Breast epithelium (tissue), 4 donors: ENCODE measurements at places on chromosomes 7 and 10. TPM values are rescaled to one million over a fixed set of nuclear protein-coding genes. Genes with fewer than 3 reads are reported as not detected.

DNA sequence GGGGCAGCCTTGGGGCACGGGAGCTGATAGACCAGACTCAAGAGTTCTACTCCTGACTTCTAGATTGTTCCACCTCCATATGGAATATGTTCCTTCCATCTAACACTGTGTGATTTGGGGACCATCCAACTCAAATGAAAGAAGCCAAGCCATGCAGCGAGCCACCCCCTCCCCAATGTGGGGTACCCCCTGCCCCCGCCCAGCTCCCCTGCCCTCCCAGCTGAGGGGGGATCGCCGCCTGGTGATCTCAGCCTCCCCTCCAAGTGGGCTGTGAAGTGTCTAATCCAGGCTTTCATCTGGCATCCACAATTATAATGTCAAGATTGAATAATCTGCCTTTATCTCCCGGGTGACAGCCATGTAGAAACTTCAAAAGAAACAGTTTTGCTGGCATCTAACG, 246.1 kb downstream of the RPS24 start:
- H3K4me3 ChIP-seq: no peak overlapping the region
- no peaks in the 10 kb centered on the region for H3K27me3 ChIP-seq
- DNase-seq: no peak
- H3K4me1 ChIP-seq: no peaks in the 10 kb centered on the region

DNA sequence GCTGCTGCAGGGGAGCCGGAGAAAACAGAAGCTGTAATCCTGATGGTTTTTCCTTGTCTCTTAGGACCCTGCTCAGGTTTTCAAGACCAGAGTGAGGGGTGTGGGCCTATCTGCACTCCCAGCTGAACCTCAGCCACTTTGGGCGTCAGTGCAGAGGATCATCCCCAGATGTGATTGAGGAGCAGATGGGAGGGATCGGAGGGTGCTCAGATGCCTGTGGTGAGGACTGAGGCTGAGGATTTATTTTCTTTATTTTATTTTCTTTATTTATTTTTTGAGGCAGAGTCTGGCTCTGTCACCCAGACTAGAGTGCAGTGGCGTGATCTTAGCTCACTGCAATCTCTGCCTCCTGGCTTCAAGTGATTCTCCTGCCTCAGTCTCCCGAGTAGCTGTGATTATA, 13.9 kb downstream of the COL26A1 start:
- H3K4me1 ChIP-seq: no peaks in the 10 kb centered on the region
- no peak overlapping the region for H3K4me3 ChIP-seq
- H3K27ac ChIP-seq: no peak overlapping the region
- no peaks in the 10 kb centered on the region for H3K27me3 ChIP-seq
- no peak for DNase-seq

GRCh38 chr10:12448729-12449391, 99.5 kb downstream of the CAMK1D start:
- peak; percentile 26 for DNase-seq
- H3K27me3 ChIP-seq: no peaks in the 10 kb centered on the region
- H3K4me3 ChIP-seq: no peak overlapping the region
- H3K36me3 ChIP-seq: no peaks in the 10 kb centered on the region
- no peaks in the 10 kb centered on the region for H3K4me1 ChIP-seq

- H3K27ac ChIP-seq: no peak overlapping the region
- no peaks in the 10 kb centered on the region for H3K36me3 ChIP-seq
- no peak for DNase-seq
- H3K4me1 ChIP-seq: no peaks in the 10 kb centered on the region
- no peaks in the 10 kb centered on the region for H3K27me3 ChIP-seq
- H3K4me3 ChIP-seq: no peak overlapping the region
Observed at GRCh38 chr10:124229201-124229988, 136.0 kb upstream of the CHST15 start.

DNA sequence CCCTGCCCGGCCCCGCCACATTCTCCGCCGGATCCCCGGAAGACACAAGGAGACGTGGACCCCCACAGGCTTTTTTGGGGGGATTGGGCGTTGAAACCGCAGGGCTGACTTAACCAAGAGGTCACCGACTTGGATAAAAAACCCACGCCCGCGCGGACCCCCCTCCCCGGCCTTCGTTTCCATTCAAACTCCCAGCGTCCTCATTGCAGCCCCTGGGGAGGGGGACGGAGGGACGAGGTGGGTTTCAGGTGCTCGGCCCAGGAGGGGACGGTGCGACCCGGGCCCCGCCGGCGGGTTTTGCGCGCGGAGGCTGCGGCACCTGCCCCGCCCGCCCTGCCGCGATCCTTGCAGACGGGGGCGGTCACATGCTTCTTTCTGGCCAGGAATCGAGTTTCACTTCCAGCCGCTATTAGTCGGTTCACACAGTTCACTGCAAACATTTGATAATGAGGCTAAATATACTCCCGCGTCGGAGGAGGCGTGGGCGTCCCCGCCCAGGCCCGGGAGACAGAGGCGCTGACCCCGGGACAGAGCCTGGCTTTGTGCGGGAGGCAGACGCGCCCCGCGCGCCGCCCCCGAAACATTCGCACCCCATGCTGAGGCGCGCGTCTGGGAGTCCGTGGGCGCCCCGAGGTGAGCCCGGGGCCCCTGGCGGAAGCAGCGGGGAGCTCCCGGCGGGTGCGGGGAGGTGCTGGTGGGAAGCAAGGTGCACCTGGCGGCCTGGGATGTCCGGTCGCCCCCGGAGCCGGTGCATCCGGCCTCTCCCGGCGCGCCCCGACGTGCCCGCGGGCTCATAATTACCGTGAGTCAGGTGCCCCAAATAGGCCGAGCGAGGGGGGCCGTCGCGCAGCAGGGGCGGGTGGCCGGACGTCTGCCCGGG, 2.7 kb upstream of the PDGFA start:
- no peaks in the 10 kb centered on the region for H3K27me3 ChIP-seq
- H3K36me3 ChIP-seq: no peaks in the 10 kb centered on the region
- no peak for DNase-seq
- peak overlapping the region; percentile 76 for H3K4me3 ChIP-seq
- H3K4me1 ChIP-seq: peaks cover 9% of the 10 kb centered on the region
- no peak overlapping the region for H3K27ac ChIP-seq

DNA sequence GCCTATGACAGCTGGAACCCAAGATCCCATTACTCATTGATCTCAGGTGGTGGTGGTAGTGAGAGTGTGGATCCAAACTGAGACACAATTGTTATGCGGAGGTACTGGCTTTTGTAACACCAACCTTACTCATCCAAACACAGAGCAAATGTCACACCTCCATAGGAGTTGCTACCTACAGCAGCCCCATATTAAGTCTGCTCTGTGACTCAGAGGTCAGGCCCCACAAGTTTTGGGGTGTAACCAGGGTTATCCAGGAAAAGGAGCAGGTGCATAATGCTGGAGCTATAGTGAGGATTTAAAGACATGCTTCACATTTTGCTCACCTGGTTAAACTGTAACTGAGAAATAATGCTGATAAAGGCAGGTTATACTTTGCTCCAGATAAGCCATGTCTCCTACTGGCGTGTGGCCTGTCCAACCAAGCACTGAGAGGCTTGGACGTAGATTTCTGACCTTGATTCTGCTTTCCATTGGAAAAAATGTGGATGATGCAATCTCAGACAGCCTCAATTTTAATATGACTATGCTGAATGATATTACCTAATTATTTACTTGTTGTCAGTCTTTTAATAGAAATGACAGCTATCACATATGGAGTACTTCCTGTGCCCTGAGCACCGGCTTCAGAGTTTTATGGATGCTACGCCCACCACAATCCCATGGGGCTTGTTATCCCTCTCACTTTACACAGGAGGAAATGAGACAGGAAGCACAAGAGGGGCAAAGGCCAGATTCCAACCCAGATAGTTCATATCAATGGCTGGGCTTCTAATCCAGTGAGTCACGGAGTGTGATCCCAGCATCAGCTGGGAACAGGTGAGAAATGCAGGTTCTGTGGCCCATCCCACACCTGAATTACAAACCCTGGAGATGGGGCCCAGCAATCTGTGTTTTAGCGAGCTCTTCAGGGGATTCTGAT, 181.3 kb downstream of the CHN2 start:
- H3K27me3 ChIP-seq: no peaks in the 10 kb centered on the region
- no peak for DNase-seq
- H3K4me1 ChIP-seq: peaks cover 3% of the 10 kb centered on the region
- H3K36me3 ChIP-seq: no peaks in the 10 kb centered on the region
- no peak overlapping the region for H3K27ac ChIP-seq

DNA sequence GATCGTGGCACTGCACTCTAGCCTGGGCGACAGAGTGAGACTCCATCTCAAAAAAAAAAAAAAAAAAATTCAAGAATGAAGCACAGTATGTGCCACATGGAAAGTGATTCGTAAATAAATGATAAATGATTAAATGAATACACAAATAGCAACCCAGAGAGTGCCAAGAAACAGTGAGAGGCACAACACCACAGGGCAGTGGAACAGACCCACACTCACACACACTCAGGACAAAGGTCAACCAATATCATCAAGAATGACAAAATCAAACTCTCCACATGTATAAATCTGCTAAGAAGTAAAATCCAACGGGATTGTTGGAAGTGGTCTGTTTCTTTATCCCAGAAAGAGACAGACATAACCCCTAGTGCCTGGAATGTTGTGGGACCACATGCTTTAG, 77.4 kb downstream of the HTR7 start:
- H3K27ac ChIP-seq: no peak overlapping the region
- H3K36me3 ChIP-seq: no peaks in the 10 kb centered on the region
- H3K4me3 ChIP-seq: no peak overlapping the region
- no peak for DNase-seq

GRCh38 chr7:45325378-45325777, 167.8 kb downstream of the RAMP3 start:
- DNase-seq: no peak
- H3K27ac ChIP-seq: no peak overlapping the region
- H3K4me1 ChIP-seq: no peaks in the 10 kb centered on the region
- H3K4me3 ChIP-seq: no peak overlapping the region
- H3K36me3 ChIP-seq: no peaks in the 10 kb centered on the region

GRCh38 chr7:105837765-105838626, 38.4 kb downstream of the ATXN7L1 start:
- DNase-seq: no peak
- no peaks in the 10 kb centered on the region for H3K4me1 ChIP-seq

DNA sequence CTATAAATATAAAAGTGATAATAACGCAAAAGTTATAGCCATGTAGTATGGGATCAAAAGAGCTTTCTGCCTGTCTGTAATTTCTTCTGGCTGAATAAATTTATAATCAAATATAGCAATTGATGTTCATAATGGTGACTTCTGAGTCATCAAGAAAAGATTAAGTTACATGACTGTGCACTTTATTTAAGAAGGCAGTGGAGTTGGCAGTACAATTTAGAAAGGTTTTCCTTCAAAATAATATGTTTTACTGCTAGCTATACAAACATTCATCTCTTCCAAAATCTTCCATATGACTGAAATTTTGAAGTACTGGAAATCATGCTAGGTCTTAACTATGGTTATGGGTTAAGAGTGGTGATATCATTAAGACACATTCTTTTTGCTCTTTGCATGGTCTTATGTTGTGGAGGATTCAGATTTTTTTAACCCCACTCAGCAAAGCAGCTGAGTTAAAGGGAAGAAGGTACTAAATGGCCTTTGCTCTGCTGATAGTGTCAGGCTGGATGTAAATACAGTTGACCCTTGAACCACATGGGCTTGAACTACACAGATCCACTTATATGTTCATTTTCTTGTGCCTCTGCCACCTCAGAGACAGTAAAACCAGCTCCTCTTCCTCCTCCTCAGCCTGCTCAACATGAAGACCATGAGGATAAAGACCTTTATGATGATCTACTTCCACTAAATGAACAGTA, 323.6 kb downstream of the BBS9 start:
- H3K4me3 ChIP-seq: no peak overlapping the region
- no peaks in the 10 kb centered on the region for H3K36me3 ChIP-seq
- H3K27me3 ChIP-seq: no peaks in the 10 kb centered on the region
- H3K27ac ChIP-seq: no peak overlapping the region
- no peaks in the 10 kb centered on the region for H3K4me1 ChIP-seq
- DNase-seq: no peak

DNA sequence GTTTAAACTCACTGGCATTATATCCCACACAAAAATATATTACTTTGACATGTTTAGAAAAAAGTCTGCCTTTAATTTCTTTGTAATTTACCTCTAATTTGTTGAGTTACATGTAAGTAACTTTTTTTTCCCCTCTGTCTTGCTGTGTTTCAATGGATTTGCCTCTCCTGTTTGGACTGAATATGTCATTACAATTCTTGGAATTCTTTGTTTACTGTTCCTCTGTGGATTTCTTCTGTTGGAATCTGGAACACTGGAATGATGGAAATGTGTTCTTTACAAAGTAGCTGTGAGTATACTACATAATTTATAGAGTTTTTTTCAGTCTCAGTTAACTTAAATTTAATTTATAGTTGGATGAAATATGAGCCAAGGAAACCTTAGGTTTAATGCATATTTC, 30.4 kb downstream of the SEPTIN7 start:
- no peak overlapping the region for H3K27ac ChIP-seq
- DNase-seq: no peak
- H3K27me3 ChIP-seq: no peaks in the 10 kb centered on the region
- H3K36me3 ChIP-seq: no peaks in the 10 kb centered on the region
- H3K4me1 ChIP-seq: peaks cover 4% of the 10 kb centered on the region
- H3K4me3 ChIP-seq: no peak overlapping the region

DNA sequence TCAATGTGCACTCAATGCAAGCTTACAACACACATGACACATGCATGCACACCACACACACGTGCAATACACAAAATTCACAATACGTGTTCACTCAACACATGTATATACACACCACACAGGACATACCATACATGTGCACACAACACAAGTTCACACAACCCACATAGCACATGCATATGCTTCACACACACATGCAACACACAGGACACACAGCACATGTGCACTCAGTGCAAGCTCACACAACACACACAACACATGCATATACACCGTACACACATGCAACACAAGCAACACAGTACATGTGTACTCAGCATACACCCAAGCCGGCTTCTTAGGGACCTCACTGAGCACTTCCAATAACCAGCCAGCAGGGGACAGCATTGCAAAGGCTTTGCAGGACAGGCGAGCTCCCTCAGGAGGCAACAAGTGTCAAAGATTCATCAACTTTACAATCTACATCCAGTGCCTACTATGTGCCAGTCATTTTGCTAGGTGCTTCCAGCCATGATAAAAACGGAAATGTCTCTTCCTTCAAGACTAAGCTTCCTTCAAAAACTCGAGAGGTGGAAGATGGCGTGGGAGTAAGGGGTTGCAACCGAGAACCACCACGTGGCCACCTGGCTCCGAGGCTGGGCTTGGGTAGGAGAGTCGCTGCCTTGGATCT, 61.1 kb downstream of the JCAD start:
- H3K4me3 ChIP-seq: no peak overlapping the region
- no peaks in the 10 kb centered on the region for H3K4me1 ChIP-seq
- no peaks in the 10 kb centered on the region for H3K27me3 ChIP-seq
- H3K27ac ChIP-seq: no peak overlapping the region
- no peaks in the 10 kb centered on the region for H3K36me3 ChIP-seq
- DNase-seq: peak; percentile 54

- H3K27me3 ChIP-seq: no peaks in the 10 kb centered on the region
- no peaks in the 10 kb centered on the region for H3K36me3 ChIP-seq
- H3K27ac ChIP-seq: no peak overlapping the region
Observed at GRCh38 chr10:91137822-91138221, 82.6 kb upstream of the PCGF5 start.

- no peaks in the 10 kb centered on the region for H3K4me1 ChIP-seq
- no peak for DNase-seq
- no peak overlapping the region for H3K4me3 ChIP-seq
- H3K36me3 ChIP-seq: no peaks in the 10 kb centered on the region
- H3K27me3 ChIP-seq: no peaks in the 10 kb centered on the region
Observed at GRCh38 chr10:97314671-97315070, 4.4 kb upstream of the FRAT1 start.

Gene FKBP9
- total RNA-seq: 100 TPM

Gene RET
- 0.66 TPM for total RNA-seq

Gene ALKBH4
- total RNA-seq: 15.1 TPM

Gene AOAH
- 13.3 TPM for total RNA-seq

Gene NEURL1
- 0.16 TPM for total RNA-seq

Gene NODAL
- not detected for total RNA-seq
